ENCODE measurements at places on chromosomes 12 and 14.

DNA sequence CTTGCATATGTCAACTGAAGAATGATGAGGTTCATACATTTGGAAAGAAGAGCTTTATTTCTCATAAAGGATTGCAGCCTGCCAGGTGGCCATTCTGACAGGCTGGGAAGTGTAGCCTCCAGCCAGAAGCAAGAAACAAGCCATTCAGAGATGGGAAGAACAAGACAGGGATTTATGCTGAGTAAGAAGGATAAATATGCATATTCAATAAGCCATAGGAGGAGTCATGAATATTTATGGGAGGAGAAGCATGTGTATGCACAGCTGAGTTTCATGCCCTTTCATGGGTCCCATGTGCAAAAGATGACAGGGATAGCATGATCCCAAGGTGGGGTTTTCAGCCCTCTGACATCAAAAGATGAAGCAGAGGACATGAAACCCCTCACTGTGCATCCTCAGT lies 269.8 kb downstream of the TMEM132C start:
- no peaks in the 10 kb centered on the region for H3K36me3 ChIP-seq
- no peak overlapping the region for H3K27ac ChIP-seq
- no peak for DNase-seq
- no peaks in the 10 kb centered on the region for H3K27me3 ChIP-seq
- H3K4me1 ChIP-seq = no peaks in the 10 kb centered on the region

- peak overlapping the region; percentile 93 for H3K4me3 ChIP-seq
- H3K27ac ChIP-seq = peak overlapping the region; percentile 99
- H3K4me1 ChIP-seq = peaks cover 14% of the 10 kb centered on the region
- peaks cover 6% of the 10 kb centered on the region for H3K36me3 ChIP-seq
Measured at GRCh38 chr14:74085047-74085637, 386 bp downstream of the LIN52 start.

DNA sequence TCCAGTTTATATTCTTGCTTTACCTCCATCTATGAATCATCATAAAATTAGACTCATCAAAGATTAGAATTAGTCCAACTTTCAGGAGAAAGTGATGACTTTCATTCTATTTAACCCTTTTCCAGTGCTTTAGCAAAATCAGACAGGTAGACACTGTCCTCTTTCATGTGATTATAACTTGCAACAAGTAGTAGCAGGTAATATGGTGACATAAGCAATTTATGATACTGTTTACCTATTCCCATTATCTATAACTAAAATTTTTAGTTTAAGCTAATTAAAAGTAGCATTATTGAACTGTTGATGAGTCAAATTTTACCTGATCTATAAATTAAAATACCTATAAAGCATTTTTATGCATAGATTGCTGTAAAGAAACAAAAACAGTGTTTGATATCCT lies 351.6 kb downstream of the SEC23A start:
- no peaks in the 10 kb centered on the region for H3K4me1 ChIP-seq
- no peak for DNase-seq
- no peak overlapping the region for H3K4me3 ChIP-seq
- H3K36me3 ChIP-seq = no peaks in the 10 kb centered on the region
- no peaks in the 10 kb centered on the region for H3K27me3 ChIP-seq

- H3K27ac ChIP-seq = no peak overlapping the region
- no peaks in the 10 kb centered on the region for H3K27me3 ChIP-seq
- H3K4me1 ChIP-seq = no peaks in the 10 kb centered on the region
- no peak for DNase-seq
- H3K36me3 ChIP-seq = peaks cover 71% of the 10 kb centered on the region
Measured at GRCh38 chr14:90290337-90291011, 34.1 kb downstream of the PSMC1 start.

DNA sequence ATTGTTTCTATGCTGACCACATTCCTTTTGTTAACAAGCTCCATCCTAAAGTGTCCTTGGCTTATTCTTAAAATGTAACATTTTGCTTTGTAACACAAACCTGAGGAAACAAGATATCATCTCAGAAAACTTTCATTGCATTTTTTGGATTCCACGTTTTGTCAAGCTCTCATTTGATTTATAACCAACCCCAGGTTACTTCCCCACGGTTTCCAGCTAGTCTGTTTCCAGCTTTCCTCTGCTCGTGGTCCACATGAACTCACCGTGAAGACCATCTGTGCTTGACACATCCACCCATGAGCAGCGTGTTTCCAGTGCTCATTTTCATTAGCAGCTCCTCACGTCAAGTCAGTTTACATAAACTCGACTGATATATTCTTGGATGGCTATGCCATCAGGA lies 6.4 kb upstream of the NKX2-8 start:
- no peak overlapping the region for H3K27ac ChIP-seq
- no peak overlapping the region for H3K4me3 ChIP-seq
- no peaks in the 10 kb centered on the region for H3K36me3 ChIP-seq
- no peaks in the 10 kb centered on the region for H3K27me3 ChIP-seq

DNA sequence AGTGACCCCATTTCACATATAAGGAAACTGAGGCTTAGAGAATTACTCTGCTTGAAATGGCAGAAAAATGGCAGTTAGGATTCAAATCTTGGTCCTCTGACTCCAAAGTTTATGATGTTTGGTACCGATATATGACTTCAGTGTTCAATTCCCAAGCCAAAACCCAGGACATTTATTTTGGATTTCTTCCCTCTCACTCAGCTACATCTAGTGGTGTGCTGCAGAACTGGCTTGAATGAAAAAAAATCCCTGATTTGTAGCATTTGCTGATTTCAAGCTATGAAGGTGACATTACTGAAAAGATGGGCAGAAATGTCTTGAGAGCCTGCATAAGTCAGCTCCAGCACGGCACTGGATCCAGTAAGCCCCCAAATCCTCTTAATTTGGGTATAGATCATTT lies 106.4 kb downstream of the EFCAB11 start:
- no peaks in the 10 kb centered on the region for H3K36me3 ChIP-seq
- no peaks in the 10 kb centered on the region for H3K27me3 ChIP-seq
- H3K4me3 ChIP-seq = no peak overlapping the region
- no peak for DNase-seq

DNA sequence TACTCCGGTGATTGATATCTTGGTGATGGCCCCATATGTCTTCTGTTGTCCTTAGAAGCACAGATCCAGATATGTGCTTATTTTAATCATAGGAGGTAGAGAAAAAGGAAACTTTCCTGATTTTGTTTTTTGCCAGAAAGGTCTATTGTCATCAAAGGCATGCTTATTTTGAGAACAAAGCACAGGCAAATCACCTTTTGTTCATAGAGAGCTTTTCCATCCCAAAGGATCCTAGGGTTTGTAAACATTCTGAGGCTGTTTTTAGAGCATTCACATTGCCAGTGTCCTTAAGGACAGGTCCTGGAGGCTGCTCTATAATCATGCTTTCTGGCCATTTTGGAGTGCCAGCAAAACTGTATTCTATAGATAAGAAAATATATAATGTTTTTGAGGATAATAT lies 148.5 kb upstream of the SEL1L start:
- H3K36me3 ChIP-seq = no peaks in the 10 kb centered on the region
- no peak for DNase-seq
- no peak overlapping the region for H3K27ac ChIP-seq
- peaks cover 5% of the 10 kb centered on the region for H3K4me1 ChIP-seq
- peaks cover 23% of the 10 kb centered on the region for H3K27me3 ChIP-seq

- H3K36me3 ChIP-seq = no peaks in the 10 kb centered on the region
- no peak overlapping the region for H3K4me3 ChIP-seq
- no peaks in the 10 kb centered on the region for H3K27me3 ChIP-seq
- H3K27ac ChIP-seq = no peak overlapping the region
- no peaks in the 10 kb centered on the region for H3K4me1 ChIP-seq
Measured at GRCh38 chr12:70154087-70154638, 89.1 kb upstream of the CNOT2 start.

DNA sequence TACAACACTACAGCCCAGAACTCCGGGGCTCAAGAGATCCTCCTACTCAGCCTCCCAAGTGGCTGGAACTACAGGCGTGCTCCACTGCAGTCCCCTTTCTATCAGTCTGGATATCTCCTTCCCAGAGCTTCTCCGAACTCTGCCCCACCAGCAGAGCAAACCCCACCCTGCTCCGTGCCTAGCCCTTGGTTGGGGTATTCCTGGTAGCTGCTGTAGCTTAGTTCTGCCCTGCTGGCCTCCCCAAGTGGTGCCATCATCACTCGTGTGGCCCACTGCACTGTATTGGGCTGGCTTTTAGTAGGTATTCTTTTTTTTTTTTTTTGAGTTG lies 9.5 kb downstream of the HSP90AA1 start:
- no peak overlapping the region for H3K4me3 ChIP-seq
- H3K36me3 ChIP-seq = peaks cover 47% of the 10 kb centered on the region
- no peaks in the 10 kb centered on the region for H3K4me1 ChIP-seq
- H3K27me3 ChIP-seq = no peaks in the 10 kb centered on the region
- no peak overlapping the region for H3K27ac ChIP-seq

DNA sequence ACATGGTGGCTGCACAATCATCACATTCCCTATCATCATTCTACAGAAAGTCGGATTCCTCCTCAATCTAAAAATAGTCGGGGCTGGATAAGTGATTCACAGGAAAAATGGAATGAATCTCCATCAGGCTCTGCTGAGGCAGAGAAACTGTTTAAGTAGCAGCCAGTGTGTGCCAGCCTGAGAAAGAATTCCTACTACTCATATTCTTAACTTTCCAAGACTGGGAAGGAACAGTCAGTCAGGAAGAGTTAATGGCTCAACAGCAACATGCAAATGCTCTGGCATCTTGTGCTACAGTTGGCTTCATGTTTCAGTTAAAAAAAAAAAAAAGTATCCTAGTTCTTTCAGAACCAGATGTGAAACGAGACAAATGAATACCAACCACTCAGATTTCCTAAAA lies 187.0 kb downstream of the GRIP1 start:
- H3K36me3 ChIP-seq = no peaks in the 10 kb centered on the region
- no peaks in the 10 kb centered on the region for H3K4me1 ChIP-seq
- no peak overlapping the region for H3K4me3 ChIP-seq
- no peak for DNase-seq
- H3K27ac ChIP-seq = no peak overlapping the region

DNA sequence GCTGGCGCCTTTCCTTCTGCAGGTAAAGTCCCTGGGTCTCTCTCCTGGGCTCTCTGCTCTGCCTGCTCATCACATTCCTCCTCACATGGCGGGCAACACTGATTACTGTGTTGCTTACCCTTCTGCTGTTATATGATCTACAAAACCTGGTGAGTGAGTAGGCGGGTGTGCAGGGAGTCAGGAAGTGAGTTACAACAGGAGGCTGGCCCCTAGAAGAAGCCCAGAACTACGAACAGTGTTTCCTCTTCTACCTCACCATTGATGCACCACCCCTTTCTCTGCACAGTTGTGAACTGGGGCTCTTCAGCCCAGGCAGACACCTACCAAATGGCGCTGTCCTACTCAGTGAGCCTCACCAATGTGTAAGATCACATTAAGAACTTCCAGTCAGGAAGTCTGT lies 4.9 kb upstream of the KLHL33 start:
- H3K27me3 ChIP-seq = no peaks in the 10 kb centered on the region
- no peak for DNase-seq
- H3K4me3 ChIP-seq = no peak overlapping the region
- H3K27ac ChIP-seq = no peak overlapping the region

- H3K4me1 ChIP-seq = no peaks in the 10 kb centered on the region
- H3K36me3 ChIP-seq = no peaks in the 10 kb centered on the region
- no peak overlapping the region for H3K27ac ChIP-seq
- H3K27me3 ChIP-seq = peaks cover 49% of the 10 kb centered on the region
- peak; percentile 71 for DNase-seq
Measured at GRCh38 chr14:78848234-78848820, 678.2 kb downstream of the NRXN3 start.

- peaks cover 5% of the 10 kb centered on the region for H3K36me3 ChIP-seq
- no peak overlapping the region for H3K27ac ChIP-seq
- H3K27me3 ChIP-seq = no peaks in the 10 kb centered on the region
- no peaks in the 10 kb centered on the region for H3K4me1 ChIP-seq
Measured at GRCh38 chr12:123767613-123768012, 5.5 kb downstream of the DNAH10 start.

GRCh38 chr12:106841510-106842302 lies 67.2 kb downstream of the RIC8B start:
- H3K4me1 ChIP-seq = no peaks in the 10 kb centered on the region
- no peak overlapping the region for H3K27ac ChIP-seq
- DNase-seq = peak; percentile 58
- H3K4me3 ChIP-seq = no peak overlapping the region

DNA sequence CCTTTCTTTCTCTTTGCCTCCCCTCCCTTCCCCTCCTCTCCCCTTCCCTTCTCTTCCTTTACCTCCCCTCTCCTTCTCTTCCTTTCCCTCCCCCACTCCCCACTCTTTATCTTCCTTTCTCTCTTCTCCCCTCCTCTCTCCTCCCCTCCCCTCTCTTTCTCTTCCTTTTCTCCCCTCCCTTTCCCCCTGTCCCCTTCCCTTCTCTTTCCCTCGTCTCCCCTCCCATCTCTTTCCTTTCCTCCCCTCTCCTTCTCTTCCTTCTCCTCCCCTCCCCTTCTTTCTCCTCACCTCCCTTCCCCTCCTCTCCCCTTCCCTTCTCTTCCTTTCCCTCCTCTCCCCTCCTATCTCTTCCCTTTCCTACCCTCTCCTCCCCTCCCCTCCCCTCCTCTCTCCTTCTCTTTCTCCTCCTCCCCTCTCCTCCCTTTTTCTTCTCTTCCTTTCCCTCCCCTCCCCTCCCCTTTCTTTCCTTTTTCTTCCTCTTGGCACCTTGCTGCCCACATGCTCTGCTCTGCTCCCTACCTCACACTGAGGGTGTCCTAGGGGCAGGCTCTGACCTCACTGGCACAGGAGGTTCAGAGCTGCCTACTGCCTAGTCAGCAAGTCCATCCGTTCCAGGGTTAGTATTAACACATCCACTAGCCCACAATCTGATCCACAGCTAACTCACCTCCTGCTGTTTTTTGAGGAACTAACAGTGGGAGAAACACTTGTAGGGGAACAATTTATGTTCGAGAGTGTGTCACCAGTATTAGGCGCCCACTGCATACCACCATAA lies 101.0 kb downstream of the NUAK1 start:
- no peak overlapping the region for H3K27ac ChIP-seq
- no peak overlapping the region for H3K4me3 ChIP-seq
- H3K36me3 ChIP-seq = no peaks in the 10 kb centered on the region

- H3K4me3 ChIP-seq = no peak overlapping the region
- H3K4me1 ChIP-seq = peaks cover 6% of the 10 kb centered on the region
- H3K27ac ChIP-seq = no peak overlapping the region
- no peak for DNase-seq
Measured at GRCh38 chr14:91888641-91889476, 21.5 kb upstream of the TC2N start.

DNA sequence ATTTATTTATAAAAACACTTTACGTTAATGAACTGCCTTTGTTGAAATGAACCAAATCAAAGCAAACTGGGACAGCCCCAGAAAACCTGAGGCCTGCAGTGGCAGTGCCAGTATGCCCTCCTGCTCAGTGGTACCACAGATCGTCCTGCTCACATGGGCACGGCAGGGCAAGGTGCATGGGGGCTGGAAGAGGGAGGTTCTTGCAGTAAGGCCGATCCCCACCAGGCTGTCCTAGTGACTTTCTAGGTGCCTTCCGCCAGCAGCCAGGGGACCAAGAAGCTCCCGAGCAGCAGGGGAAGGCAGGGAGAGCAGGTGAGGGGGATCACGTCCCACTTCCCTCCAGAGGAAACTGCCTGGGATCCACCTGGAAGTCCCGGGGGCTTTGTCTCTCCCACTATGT lies 63.9 kb downstream of the TESC start:
- H3K27me3 ChIP-seq = no peaks in the 10 kb centered on the region
- no peak overlapping the region for H3K27ac ChIP-seq
- no peak overlapping the region for H3K4me3 ChIP-seq
- no peaks in the 10 kb centered on the region for H3K4me1 ChIP-seq
- peaks cover 9% of the 10 kb centered on the region for H3K36me3 ChIP-seq
- no peak for DNase-seq

Data from MCF 10A (cell line).